ENCODE measurements at places on chromosomes 6 and 20.

- no peak for DNase-seq
These were observed 61.2 kb downstream of the ZMYND8 start for GRCh38 chr20:47295129-47295813.

DNA sequence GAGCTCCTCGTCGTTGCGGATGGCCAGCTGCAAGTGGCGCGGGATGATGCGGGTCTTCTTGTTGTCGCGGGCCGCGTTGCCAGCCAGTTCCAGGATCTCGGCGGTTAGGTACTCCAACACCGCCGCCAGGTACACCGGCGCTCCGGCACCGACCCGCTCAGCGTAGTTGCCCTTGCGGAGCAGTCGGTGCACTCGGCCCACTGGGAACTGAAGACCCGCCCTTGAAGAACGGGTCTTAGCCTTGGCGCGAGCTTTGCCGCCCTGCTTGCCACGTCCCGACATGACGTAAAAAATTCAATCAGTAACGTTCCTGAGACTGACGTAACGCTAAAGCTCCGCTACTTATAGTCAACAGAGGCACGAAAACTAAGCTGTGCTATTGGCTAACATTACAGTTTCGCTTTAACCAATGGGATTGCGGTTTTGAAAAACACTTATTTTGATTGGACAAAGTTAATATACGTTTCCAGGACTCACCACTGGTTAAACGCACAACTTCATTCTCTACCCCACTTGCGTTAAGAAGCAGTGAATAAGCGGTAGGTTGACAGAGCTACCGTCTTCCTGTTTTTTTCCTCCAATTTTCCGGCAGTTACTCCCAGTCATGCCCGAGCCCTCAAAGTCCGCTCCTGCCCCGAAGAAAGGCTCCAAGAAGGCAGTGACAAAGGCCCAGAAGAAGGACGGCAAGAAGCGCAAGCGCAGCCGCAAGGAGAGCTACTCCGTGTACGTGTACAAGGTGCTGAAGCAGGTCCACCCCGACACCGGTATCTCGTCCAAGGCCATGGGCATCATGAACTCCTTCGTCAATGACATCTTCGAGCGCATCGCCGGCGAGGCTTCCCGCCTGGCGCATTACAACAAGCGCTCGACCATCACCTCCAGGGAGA lies 73.9 kb downstream of the OR2B2 start:
- DNase-seq = peak; percentile 89

DNA sequence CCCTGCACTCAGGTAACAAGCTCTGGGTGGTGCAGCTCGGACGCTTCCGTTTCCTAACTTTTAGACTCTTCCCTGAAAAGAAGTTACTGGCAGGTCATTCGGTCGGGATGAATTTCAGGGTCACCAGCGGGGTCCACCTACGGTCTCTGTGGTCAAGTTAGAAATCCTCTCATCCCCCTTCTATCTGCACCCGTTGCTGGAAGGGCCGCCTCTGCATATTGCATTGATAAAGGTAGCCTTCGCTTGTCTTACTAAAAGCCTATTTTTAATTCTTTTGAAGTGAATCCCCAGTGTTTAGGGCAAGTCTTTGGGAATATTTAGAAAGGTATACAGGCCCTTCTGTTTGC lies 47.3 kb downstream of the LRRN4 start:
- no peak for DNase-seq

GRCh38 chr20:46322641-46323040 lies 14.3 kb upstream of the CDH22 start:
- DNase-seq = no peak

GRCh38 chr20:63891061-63892002 lies 3.6 kb upstream of the DNAJC5 start:
- DNase-seq = no peak

GRCh38 chr6:74408844-74409243 lies 712.8 kb downstream of the CD109 start:
- no peak for DNase-seq

GRCh38 chr6:106716966-106717365 lies 87.6 kb downstream of the QRSL1 start:
- no peak for DNase-seq

GRCh38 chr20:63180569-63181185 lies 35.3 kb downstream of the YTHDF1 start:
- no peak for DNase-seq

GRCh38 chr20:7916648-7917047 lies 23.6 kb downstream of the HAO1 start:
- no peak for DNase-seq

- DNase-seq = no peak
These were observed 324.6 kb upstream of the PLCB4 start for GRCh38 chr20:8744228-8744844.

- no peak for DNase-seq
These were observed 27.8 kb downstream of the CMTR1 start for GRCh38 chr6:37460805-37461204.

- DNase-seq = no peak
These were observed 130.7 kb upstream of the KCNK16 start for GRCh38 chr6:39453241-39453640.

DNA sequence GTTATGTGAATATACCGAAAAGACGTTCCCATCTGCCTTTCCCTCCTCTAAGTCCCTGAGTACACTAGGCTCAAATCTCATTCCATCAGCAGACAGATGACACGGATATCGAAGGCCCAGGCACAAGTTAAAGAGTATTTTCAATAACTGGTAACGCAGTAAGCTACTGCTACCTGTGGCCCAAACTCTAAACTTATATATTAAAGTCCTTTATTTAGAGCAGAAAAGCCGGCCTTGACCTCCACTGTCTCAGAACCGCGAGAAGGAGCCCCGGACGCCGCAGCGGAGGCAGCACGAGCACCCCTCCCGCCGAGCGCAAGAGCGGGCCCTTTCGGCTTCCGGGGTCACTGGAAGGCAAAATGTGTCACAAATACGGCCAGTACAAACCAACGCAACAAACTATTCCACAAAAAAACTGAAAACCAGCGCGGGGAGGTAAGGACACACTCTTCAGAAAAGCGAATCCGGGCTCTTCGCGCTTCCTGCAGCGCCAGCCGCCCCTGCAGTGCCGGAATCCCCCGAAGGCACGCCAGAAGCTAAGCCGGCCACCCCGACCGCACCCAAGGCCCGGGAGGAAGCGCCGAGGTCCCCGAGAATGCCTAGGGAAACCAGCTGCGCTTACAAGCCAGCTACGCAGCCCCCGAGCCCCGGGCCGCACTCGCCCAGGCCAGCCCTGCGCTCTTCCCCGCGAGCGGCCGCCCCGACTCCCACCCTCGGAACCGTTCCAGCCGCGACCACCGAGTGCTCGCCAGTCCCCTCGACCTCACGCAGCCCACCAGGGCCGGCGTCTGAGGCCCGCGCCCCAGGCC lies 681 bp downstream of the DIDO1 start:
- DNase-seq = no peak

All from HTR-8/SVneo (cell line).